Daoy (cell line): ENCODE measurements at places on chromosomes 1 and 21. TPM values are rescaled to one million over a fixed set of nuclear protein-coding genes. Genes with fewer than 3 reads are reported as not detected.

DNA sequence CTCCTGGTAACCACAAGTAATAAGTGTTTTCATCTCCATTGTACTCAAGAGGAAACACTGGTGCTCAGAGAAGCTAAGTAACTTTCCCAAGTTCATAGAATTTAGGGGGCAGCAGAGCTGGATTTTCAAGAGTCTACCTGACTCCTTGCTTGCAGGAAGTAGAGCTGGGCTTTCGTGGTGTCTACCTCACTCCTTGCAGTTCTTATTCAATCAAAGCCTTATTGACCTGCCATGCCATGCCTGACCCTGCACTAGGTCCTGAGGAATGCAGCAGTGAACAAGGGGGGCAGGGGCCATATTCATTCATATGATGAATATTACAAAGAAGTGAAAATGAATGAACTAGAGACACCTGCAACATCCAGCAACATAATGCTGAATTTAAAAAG, 93.3 kb downstream of the GLIS1 start:
- DNase-seq: no peak

DNA sequence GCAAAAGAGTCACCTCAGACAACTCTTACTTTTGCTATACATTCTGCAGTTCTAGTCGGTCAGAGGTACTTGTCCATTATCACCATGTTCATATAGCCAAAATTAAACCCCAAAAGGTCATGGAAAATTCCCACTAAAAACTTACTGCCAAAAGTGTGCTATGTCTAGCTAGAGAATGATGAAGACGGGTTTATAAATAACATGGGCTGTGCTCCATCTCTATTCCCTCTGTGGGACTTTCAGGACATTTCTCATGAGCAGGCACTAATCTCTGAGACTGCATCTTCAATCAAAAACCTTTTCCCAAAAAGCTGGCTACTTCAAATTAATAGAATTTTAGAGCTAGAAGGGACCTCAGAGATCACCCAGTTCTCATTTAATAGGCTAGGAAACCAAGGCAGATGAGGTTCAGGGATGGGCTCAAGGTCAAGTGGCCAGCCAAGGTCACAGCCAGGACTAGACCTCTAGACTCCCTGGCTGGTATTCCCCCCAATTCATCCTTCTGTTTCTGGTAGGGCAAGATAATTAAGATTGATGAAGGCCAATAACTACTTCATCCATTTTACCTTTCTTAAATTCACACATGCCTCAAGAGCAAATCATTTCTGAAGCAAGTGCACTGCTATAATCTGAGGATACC, 21.0 kb upstream of the MOB3C start:
- no peak for DNase-seq

- DNase-seq: peak; percentile 34
Measured at GRCh38 chr1:84271441-84272151, 29.9 kb upstream of the SAMD13 start.

DNA sequence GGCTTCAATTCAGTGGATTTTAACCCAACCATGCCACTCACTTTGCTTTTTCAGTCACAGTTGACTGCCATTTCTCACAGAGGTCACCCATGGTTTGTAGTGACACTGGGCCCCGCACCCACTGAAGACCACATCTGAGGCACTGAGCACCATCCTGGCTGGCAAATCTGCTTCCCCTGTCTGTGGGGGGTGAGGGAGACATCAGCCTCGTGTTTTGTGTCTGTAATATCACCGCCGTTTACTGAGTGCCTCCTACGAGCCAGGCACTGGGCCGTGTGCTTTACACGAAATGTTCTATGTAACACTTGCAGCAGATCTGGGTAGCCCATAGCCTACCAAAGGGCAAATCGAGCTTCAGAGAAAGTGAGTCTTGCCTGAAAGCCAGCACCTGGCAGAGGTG, 161.8 kb downstream of the PGBD5 start:
- no peak for DNase-seq

DNA sequence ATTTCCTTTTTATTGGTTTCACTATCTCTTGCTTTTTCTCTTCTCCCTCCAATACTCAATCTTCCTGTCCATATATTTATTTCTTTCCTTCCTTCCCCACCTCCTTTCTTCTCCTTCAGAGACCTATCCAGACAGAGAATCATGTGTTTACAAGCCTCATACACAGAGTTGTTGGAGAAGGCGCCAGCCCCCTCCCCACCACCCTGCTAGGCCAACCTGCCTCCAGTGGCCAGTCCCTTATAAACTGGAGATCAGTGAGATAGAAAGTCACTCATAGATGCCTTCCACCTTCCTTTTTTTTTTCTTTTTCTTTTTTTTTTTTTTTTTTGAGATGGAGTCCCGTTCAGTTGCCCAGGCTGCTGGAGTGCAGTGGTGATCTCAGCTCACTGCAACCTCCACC, 53.3 kb downstream of the CD247 start:
- DNase-seq: no peak

Gene SERPINC1
- total RNA-seq: not detected in 2 replicates

Gene DIP2A
- 11.5 and 16.4 TPM in 2 replicates for total RNA-seq

Gene PPIE
- total RNA-seq: 42.3 and 49.2 TPM in 2 replicates

Gene SLAMF6
- not detected in 2 replicates for total RNA-seq

Gene ST6GALNAC5
- total RNA-seq: 0.21 and 0.29 TPM in 2 replicates
